Activated CD4-positive, alpha-beta T cell treated with anti-CD3 and anti-CD28 coated beads, Interleukin-2, amount 50 U/mL, for 4 hours (primary cell): ENCODE measurements at places on chromosomes 7 and 10.

DNA sequence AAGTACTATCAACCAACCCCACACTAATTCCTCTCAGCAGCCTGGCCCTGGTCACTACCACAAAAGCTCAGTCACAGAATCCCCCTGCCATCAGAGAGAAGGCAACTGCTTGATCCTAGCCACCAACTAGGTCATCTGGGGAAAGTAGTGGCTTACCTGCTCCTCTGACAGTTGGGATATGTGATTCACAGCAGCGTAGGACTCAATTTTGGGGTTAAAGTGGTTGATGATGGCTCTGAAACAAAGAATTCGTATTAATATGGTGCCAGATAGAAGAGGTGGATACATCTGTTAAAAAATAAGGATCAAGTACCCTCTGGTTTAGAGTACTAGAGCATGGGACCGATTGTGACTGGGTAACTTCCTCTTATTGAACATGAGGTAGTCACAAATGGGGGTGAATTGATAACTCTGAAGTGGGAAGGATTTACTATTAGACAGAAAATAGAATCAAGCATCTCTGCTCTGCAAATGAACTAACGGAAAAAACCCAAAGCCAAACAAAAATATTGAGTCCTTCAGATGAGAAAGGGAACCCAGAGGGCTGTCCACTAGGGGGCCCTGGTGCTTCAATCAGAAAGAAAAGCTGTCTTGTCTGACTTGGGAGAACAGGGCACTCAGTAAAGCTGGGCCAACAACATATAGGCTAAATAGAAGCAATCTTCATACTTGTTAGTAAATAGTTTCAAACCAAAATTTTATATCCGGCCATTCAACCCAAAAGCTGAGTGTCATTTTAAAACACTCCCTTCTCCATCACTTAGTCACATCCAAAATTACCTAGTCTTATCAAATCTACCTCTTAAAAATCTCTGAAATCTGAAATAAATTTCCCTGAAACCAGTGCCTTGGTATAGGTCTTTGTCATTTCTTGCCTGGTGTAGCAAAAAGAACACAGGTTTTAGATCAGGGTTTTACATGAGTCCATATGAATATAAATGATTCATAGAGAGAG is 45.9 kb upstream of the KCNIP2 start:
- DNase-seq, result peak; percentile 69

DNA sequence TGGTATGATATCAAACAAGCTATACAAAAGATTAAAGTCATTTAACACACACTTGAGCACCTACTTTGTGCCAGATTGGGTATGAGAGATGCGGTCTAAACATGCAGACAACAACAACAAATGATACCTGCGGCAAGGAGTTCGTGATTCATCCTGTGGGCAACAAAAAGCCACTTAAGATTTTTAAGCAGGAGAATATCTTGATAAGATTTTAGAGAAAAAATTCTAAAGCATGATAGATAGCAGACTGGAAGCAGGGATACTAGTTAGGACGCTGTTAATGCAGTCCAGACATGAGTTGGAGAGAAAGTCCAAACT is 1.6 kb upstream of the KBTBD2 start:
- DNase-seq, result no peak

- no peak for DNase-seq
These were observed 30.6 kb downstream of the PODXL start for GRCh38 chr7:131525820-131526219.

DNA sequence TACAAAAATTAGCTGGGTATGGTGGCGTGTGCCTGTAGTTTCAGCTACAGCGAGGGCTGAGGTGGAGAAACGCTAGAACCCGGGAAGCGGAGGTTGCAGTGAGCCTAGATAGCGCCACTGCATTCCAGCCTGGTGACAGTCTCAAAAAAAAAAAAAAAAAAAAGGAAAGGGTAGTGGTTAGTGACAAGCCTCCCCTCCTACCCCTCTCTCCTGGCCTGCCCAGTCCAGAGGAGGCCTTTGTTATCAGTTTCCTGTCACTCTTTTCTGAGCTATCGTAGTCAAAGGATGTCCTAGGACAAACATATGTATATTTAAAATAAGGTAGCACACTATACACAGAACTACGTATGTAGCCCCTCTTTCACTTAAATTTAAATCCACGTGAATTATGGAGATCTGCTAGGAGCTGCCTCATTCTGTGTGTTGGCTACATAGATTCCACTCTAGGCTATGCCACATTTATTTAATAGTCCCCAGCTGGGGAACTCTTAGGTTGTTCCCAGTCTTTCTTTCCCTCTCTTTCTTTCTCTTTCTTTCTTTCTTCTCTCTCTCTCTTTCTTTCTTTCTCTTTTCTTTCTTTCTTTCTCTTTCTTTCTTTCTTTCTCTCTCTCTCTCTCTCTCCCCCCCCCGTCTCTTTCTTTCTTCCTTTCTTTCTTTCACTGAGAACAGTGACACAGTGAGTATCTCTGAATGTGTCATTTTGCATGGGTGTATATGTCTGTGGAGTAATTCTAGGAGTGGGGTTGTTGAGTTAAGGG is 3.9 kb downstream of the TSPAN15 start:
- no peak for DNase-seq

GRCh38 chr10:116744885-116745284 is 2.5 kb upstream of the HSPA12A start:
- no peak for DNase-seq

- DNase-seq, result no peak
These were observed 7.0 kb downstream of the FAM53B start for GRCh38 chr10:124737221-124737620.

GRCh38 chr7:96614154-96614867 is 95.3 kb downstream of the SEM1 start:
- DNase-seq, result no peak

GRCh38 chr10:118565301-118566075 is 30.0 kb downstream of the PRLHR start:
- DNase-seq, result no peak

- no peak for DNase-seq
These were observed 261.1 kb upstream of the CSTF2T start for GRCh38 chr10:51960494-51960895.

- DNase-seq, result no peak
These were observed 175.8 kb downstream of the TCERG1L start for GRCh38 chr10:131135716-131136115.

DNA sequence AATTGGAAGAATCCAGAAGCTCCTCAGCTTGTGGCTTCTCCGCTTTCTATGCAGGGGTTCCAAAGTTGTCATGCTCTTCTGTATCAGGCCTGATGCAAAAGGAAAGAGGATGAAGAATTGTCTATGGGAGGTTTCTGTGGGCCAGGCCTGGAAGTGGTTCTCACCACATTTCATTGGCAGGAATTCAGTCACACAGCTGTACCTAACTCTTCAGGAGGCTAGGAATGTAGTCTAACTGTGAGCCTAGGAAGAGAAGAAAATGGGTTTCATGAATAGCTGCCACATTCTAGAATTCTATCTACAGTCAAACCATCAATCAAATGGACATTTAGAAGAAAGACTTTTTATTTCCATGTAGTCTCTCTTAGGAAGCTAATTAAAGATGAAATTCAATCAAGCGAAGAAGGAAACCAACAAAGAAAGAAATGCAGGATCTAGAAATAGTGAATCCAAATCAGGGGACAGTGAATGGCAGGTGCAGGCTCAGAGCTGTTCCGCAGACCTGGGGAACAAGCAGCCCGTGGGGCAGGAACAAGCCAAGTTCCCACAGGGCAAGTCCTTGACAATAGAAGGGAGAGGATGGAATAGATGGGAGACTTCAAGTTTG is 25.4 kb upstream of the USP6NL start:
- no peak for DNase-seq

DNA sequence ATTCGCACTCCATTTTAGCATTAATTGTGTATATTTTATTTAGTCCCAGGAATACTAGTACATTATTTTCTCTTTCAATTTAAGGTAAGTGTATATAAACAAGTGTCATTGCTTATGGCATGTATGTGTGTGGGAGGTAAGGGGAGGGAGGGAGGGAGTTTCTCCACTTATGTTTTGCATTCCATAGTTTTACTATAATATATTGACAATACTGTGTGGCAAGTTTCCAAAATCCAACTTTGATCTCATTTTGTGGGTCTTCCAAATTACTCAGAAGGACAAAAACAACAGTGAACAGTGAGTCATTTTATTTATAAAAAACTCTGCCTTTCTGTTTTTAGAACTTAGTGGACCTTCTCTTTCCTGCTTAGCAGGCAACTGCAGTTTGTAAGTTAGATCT is 102.3 kb upstream of the SEMA3E start:
- no peak for DNase-seq

GRCh38 chr10:70561070-70561469 is 41.5 kb downstream of the PRF1 start:
- DNase-seq, result no peak

DNA sequence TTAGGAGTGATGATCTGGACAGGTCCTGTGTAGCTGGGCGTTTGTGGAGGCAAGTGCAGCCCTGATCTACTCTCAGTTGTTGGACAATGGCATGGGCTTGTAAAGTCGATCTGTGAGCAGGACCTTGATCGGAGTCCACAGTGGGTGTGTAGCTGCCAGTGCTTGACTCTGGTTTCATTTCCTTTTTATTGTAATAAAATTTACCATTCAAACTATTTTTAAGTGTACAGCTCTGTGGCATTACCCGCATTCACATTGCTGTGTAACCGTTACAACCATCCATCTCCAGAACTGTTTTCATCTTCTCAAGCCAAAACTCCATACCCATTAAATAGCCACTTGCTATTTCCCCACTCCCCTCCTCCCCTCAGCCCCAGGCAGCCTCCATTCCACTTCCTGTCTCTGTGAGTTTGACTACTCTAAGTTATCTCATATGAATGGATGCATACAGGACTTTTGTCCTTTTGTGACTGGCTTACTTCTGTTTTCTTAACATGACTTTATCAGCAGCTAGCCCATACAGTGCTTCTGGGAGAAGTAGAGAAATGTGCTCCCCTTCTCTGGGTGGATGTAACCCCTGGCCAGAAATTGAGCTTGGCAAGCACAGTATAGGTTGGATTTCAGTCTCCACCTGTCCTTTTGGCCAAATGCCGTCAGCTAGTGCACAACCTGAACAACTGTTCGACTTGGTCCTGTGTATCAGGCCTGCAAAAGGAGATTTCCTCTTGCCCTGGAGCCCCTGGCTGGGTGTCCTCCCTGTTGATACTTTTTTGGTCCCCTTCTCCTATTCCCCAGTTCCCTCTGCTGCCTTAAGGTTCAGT is 180.0 kb downstream of the LRMDA start:
- DNase-seq, result no peak

- DNase-seq, result no peak
These were observed 2.3 kb upstream of the ELFN1 start for GRCh38 chr7:1667566-1668395.

DNA sequence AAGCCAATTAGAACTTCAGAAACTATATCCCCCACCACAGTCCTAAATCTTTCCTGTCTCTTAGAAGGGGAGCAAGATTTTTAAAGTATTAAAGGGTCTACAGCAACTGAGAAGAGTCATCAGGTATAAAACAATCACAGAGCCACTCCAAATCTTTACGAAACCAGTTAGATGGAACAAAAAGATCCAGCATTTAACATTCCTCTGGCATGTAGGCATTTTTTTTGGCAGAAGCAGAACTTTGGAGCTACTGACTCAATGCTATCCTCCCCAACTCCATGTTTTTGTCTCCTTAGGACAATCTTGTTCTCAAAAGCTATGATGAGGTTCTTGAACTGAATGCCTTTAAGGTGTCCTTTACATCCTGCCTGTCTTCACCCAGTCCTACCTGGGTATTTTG is 333.3 kb downstream of the PRPF18 start:
- DNase-seq, result no peak

DNA sequence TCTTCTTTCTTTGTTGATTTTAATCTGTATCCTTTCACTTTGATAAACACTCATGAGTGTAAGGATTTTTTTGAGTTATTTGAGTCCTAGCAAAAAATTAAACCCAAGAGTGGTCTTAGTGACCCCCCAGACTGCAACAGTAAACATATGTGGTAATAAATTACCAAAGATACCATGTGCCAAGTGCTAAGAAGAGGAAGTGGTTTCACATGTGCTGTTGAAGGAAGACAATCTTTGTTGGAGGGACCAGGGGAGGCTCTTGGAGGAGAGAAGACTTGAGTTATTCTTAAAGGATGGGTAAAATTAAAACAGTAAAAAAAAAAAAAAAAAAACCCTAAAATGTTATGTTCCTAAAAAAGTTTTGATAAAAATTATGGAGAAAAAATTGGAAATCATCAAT is 150.2 kb downstream of the SEC23IP start:
- DNase-seq, result no peak

GRCh38 chr7:9124320-9124719 is 690.9 kb downstream of the NXPH1 start:
- no peak for DNase-seq

DNA sequence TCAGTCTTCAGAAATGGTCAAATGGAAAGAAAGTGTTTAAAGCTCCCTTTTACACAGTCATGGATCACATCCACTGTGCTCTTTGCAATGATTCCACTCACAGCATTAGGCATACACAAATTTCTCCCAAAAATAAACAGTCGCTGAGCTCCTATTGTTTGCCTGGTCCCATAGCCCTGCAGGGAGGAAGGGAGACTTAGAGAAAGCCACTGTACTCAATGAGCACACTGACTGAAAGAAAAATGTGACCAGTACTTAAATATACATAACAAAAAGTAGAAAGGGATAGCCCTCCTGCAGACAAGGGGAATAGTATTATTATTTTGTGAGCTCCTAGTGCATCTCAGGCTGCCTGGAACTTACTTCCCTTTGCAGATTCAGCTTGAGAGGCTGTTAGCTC is 853.2 kb downstream of the GRID1 start:
- DNase-seq, result no peak

DNA sequence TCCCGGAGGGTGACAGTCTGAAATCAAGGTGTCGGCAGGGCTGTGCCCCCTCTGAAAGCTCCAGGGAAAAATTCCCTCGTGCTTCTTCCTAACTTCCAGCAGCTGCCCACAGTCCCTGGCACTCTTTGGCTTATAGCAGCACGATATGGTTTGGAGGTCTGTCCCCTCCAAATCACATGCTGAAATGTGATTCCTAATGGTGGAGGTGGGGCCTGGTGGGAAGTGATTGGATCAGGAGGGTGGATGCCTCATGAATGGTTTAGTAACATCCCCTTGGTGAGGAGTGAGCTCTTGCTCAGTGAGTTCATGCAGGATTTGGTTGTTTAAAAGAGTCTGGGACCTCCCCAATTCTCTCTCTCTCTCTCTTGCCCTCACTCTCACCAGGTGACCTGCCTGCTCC is 51.1 kb downstream of the GPAM start:
- no peak for DNase-seq
